ENCODE measurements at places on chromosomes 1 and 21. TPM values are rescaled to one million over a fixed set of nuclear protein-coding genes. Genes with fewer than 3 reads are reported as not detected.

DNA sequence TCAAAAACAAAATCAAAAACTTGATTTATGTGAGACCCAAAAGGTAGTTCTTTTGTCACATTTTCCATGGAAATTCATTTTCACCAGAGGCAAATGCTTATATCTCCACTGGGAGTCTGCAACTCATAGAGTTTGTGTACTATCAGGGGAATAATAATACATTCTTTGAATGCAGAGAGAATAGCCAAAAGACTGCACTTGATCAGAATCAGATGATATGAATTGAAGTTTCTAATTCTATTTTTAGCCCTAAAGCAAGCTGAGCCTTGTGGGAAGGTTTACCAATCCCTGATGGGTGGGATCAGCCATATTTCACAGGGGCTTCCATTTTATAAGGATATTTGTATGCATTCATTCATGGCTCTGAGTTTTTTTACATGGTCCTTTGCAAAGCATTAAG is 49.6 kb downstream of the TSEN15 start:
- DNase-seq: no peak

Gene CCDC181
- polyA plus RNA-seq: 4.6 TPM

Gene SMIM1
- polyA plus RNA-seq: 3.4 TPM

- no peak for DNase-seq
Measured at GRCh38 chr21:42513151-42513984, at the start of gene SLC37A1. Gene SLC37A1, plus strand, starts transcription at chr21:42513852. Its CDS starts 4,603 bp downstream, at chr21:42518455.

- DNase-seq: no peak
Measured at GRCh38 chr1:183632964-183633363, 2.6 kb downstream of the ARPC5 start.

DNA sequence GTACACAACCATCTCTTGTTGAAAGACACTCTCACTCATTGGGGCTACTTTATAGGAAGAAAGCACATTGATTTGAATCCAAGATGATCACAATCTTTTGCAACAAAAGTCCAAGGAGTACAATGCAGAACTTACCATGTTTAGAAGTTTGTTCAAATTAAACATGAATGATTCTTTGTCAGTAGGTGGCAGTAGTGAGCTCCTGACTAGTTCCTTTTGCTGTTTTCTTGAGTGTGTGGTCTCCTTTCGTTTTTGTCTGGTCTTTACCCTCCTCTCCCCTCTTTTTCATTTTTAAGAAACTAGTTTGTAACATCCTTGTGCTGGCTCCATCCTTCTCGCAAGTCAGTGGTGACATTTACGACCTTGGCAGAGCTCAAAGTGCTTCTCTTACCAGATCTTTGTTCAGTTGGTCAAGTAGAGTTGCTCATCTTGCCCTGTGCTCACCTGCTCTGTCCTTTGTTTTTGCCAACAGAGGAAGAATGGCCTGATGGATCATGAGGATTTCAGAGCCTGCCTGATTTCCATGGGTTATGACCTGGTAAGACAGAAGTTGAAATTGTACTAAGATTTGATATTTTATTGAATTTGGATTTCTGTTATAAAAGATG is 35.7 kb upstream of the MTR start:
- no peak for DNase-seq

Gene E2F2
- polyA plus RNA-seq: 3.3 TPM

Data from right lung (tissue), 10 donors.